Esophagus mucosa (tissue), 1 donor: ENCODE measurements at places on chromosomes 16 and 17.
A peak's percentile ranks its signal among the peaks of the same experiment; 100 is the strongest.

GRCh38 chr16:66617728-66618127 lies 13.2 kb downstream of the CMTM3 start:
- ATAC-seq: no peak

DNA sequence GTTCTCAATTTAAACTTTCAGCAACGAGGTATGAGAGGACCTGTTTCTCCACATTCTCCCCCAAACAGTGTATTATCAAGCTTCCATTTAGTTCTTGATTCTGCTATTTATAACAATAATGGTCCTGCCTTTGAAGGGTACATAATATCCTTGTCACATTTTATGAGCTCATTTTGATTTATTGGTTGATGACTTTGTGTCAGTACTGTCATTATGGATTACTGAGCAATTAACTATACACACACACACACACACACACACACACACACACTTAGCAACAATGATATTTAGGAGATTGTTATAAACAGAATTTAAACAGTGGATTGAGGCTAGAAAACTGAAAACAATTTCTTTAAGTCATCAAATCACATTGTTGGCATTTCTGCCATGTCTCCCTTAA lies 7.0 kb downstream of the TMIGD1 start:
- no peak for ATAC-seq

DNA sequence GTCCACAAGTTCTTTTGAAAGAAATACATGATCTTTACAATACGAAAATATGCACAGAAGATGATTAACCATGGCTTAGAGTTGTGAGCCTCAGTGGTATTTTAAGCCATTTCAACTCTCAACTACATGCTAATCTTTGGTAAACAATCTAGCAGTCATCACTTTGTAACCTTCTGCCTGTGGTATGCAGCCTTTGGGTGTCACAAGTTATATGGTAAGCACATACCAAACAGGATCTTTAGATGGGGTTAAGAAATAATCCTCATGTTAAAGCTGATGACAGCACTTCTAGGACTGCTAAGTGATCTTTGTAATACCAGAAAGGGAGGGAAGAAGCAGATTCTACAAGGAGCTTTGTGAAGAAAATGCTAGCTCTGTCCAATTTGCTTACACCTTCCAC lies 74.3 kb downstream of the CA4 start:
- ATAC-seq: peak; percentile 98

GRCh38 chr17:73938706-73939105 lies 264.8 kb upstream of the RPL38 start:
- no peak for ATAC-seq

DNA sequence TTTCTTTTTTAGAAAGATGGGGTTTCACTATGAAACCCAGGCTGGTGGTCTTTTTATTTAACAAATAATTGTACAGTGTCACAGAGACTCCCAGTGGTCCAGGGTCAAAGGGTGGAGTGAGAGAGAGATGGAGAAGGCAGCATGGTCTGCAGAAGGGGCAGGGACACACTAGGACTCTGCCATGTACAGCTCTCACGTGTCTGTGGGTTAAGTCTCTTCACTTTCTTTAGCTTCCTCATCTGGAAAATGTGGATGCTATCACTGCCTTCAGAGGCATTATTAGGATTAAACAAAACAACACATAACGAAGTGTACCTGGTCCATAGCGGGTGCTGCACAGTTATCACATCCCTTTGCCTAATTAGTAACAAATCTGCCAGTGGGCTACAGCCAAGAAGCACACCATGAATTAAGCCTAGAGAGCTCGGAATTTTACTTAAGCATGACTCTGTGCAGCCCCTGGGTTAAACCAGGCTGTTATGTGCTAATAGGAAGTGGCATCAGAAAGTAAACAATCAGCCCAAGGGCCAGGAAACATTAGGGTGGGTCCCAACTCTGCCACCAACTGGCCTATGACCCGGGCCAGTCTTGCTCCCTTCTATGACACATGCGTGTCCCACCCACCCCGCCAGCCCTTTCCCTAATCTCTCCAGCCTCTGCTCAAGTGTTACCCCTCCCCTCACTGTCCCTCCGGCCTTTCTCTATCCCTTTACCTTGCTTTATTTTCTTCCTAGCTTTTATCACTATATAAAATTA lies 13.9 kb downstream of the TOP3A start:
- ATAC-seq: peak; percentile 25

GRCh38 chr17:57391076-57391825 lies 134.9 kb downstream of the MSI2 start:
- ATAC-seq: no peak

DNA sequence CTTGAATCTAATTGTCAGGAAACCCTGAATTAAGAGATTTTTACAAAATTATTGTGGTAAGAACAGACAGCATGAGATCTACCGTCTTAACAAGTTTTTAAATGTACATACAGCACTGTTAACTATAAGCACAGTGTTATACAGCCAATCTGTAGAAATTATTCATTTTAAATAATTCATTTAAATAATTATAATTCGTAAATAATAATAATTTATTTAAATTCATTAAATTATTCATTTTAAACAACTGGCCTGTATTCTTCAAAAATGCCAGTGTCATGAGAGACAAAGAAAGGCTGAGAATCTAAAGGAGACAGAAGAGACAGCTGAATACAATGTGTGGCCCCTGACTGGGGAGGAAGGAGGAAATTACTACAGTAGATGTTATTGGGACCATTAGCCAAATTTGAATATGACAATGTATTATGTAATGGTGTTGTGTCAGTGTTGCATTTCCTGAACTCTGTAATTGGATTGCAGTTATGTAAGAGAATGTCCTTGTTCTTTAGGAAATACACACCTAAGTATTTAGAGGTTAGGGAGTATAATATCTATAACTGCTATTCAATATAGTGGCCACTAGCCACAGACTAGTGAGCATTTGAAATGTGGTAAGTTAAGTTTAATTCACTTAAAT lies 2.3 kb downstream of the RSAD1 start:
- no peak for ATAC-seq

- ATAC-seq: peak; percentile 29
Measured at GRCh38 chr16:12458591-12459358, 344.9 kb downstream of the CPPED1 start.

- ATAC-seq: no peak
Measured at GRCh38 chr16:354971-355461, 2.5 kb upstream of the AXIN1 start.
